Activated naive CD4-positive, alpha-beta T cell treated with anti-CD3 and anti-CD28 coated beads, Interleukin-2, amount 50 U/mL, for 72 hours (primary cell): ENCODE measurements at places on chromosomes 16 and 17. TPM values are rescaled to one million over a fixed set of nuclear protein-coding genes. Genes with fewer than 3 reads are reported as not detected.

Gene GNG13
- total RNA-seq: not detected

Gene SLFN12
- total RNA-seq: 12.0 TPM

Gene ETV4
- total RNA-seq: 0.32 TPM

Gene HS3ST3B1
- 6.5 TPM for total RNA-seq

Gene VTN
- 0.34 TPM for total RNA-seq

Gene TAC4
- not detected for total RNA-seq

Gene SCNN1B
- not detected for total RNA-seq

Gene NFE2L1
- 92.5 TPM for total RNA-seq

Gene TMEM92
- not detected for total RNA-seq

Gene CHAD
- total RNA-seq: not detected

Gene ZNF469
- total RNA-seq: 0.07 TPM
